ENCODE measurements at places on chromosomes 4 and X.

DNA sequence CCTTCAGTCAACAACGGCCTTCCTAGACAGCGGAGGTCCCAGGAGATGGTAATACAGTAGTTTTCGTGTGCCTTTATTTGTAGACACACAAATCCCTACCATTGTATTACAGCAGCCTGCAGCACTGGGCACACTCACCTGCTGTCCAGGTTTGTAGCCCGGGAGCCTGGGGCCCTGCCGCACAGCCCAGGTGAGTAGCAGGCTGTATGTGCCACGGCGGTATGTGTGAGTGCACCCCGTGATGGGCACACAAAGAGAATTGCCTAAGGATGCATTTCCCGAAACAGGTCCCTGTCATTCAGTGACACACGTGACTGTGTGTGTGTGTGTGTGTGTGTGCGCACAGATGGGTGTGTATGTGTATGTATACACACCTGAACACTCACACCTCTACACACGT, 8.1 kb upstream of the SLC25A6 start:
- DNase-seq: peak; percentile 32

- DNase-seq: no peak
Observed at GRCh38 chr4:120796271-120796670, 126.3 kb downstream of the PRDM5 start.

- no peak for DNase-seq
Observed at GRCh38 chrX:107556967-107557366, 71.3 kb upstream of the PRPS1 start.

DNA sequence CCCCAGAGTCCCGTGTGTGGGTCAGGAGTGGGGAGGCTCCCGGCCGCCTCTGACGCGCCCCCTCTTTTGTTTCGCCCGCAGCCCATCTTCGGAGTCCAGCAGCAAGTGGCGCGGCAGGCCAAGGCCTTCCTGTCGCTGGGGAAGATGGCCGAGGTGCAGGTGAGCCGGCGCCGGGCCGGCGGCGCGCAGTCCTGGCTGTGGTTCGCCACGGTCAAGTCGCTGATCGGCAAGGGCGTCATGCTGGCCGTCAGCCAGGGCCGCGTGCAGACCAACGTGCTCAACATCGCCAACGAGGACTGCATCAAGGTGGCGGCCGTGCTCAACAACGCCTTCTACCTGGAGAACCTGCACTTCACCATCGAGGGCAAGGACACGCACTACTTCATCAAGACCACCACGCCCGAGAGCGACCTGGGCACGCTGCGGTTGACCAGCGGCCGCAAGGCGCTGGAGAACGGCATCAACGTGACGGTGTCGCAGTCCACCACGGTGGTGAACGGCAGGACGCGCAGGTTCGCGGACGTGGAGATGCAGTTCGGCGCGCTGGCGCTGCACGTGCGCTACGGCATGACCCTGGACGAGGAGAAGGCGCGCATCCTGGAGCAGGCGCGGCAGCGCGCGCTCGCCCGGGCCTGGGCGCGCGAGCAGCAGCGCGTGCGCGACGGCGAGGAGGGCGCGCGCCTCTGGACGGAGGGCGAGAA, 117.5 kb downstream of the DCTD start:
- DNase-seq: no peak

DNA sequence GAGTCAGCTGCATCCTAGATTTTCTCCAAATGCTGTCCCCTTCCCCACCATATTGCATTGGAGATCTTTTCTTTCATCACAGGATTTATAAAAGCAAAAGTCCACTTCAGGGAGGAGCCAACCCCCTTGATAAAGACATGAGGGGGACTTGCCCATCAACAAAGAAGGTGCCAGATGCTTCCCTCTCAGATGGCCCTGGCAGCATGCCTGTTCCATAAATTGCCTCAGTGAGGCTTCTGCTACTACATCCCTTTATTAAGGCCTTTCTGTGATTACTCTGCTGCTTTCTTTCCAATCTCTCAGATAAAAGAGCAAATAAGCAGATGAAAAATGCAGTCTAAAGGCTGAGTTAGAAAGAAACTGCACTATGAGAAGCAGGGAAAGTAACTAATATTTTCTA, 511.6 kb downstream of the PACRGL start:
- no peak for DNase-seq

GRCh38 chr4:36394352-36394903, 113.0 kb downstream of the DTHD1 start:
- no peak for DNase-seq

- DNase-seq: peak; percentile 84
Observed at GRCh38 chrX:1246816-1247215, 21.8 kb upstream of the CSF2RA start.

DNA sequence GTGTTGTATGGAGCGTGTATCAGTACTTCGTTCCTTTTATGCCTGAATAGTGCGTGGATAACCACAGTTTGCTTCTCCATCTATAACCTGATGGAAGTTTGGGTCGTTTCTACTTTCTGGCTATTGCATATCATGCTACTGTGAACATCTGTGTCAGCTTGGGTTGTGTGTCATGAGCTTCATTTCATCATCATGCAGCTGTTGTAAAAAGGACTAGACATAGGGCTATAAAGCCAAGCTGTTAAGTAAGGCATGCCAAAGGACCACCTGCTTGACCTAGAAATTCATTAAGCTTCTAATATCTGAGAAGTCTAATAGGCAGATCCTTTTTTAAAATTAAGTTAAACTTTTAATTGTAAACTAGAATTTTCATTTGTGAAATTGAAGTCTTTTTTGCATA, 18.4 kb downstream of the SMS start:
- DNase-seq: no peak

DNA sequence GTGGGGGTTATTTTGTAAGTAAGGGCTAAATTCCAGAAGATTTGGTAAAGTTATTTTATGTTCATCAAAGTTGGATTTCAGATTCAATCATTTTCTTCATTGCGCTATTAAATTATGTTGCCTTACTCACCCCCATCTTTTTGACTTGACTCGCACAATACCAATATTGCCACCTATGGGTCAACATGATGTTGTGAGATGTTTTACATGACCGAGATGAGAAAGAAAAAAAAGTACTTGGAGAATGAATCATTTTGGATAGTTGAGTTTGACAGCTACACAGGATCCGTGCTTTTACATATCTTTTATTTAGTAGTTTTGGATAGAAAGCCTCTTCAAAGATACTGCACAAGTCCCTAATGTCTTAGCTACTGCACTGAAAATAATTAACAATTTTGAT, 224.2 kb upstream of the EMCN start:
- no peak for DNase-seq

DNA sequence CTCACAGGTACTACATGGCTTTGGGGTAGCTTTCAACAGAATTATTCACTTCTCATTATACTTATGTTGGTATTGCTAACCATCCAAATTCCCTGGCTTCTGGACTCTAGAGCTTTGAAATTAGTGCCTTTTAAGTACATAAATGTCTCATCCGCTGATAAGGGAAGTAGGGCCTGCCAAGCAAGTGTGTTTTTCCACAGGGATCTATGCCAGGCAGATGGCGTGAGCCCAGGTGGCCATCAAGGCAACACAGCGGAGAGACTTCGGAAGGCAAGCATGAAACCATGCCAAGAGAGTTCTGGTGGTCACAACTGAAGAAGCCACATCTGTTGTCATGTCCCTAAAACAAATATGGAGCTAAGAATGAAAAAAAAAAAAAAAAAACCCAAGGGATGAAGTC, 503.1 kb upstream of the LCORL start:
- no peak for DNase-seq

GRCh38 chr4:184824081-184824775, 1.5 kb downstream of the ACSL1 start:
- peak; percentile 37 for DNase-seq

All from sciatic nerve (tissue), 2 donors.